ENCODE measurements at places on chromosomes 12 and 14. TPM values are rescaled to one million over a fixed set of nuclear protein-coding genes. Genes with fewer than 3 reads are reported as not detected.

Gene EFS
- not detected for total RNA-seq

Gene LYSET
- total RNA-seq: 40.1 TPM

Gene RHOF
- 190 TPM for total RNA-seq

Gene DHH
- total RNA-seq: not detected

Gene NOP9
- total RNA-seq: 19.7 TPM

Gene OASL
- total RNA-seq: 3.5 TPM

Gene CARMIL3
- total RNA-seq: 0.47 TPM

Gene RIN3
- 25.1 TPM for total RNA-seq

Gene SPSB2
- 23.2 TPM for total RNA-seq

Gene GPRC5A
- total RNA-seq: 314 TPM

Gene DTX1
- total RNA-seq: 0.34 TPM

Gene COPS7A
- total RNA-seq: 53.3 TPM

Gene SLC25A47
- not detected for total RNA-seq

Gene AMN
- total RNA-seq: 0.69 TPM

Gene ANG
- total RNA-seq: 9.8 TPM

Gene BDKRB2
- total RNA-seq: 5.9 TPM

Gene ADAMTS20
- not detected for total RNA-seq

Gene LRRK2
- 2.5 TPM for total RNA-seq

Gene TMEM229B
- total RNA-seq: 0.24 TPM

Gene ASCL1
- not detected for total RNA-seq

Gene IL22
- not detected for total RNA-seq

Gene SLC25A21
- total RNA-seq: 0.89 TPM

Gene FOXM1
- 100 TPM for total RNA-seq
